ENCODE measurements at places on chromosomes 5 and 9.

DNA sequence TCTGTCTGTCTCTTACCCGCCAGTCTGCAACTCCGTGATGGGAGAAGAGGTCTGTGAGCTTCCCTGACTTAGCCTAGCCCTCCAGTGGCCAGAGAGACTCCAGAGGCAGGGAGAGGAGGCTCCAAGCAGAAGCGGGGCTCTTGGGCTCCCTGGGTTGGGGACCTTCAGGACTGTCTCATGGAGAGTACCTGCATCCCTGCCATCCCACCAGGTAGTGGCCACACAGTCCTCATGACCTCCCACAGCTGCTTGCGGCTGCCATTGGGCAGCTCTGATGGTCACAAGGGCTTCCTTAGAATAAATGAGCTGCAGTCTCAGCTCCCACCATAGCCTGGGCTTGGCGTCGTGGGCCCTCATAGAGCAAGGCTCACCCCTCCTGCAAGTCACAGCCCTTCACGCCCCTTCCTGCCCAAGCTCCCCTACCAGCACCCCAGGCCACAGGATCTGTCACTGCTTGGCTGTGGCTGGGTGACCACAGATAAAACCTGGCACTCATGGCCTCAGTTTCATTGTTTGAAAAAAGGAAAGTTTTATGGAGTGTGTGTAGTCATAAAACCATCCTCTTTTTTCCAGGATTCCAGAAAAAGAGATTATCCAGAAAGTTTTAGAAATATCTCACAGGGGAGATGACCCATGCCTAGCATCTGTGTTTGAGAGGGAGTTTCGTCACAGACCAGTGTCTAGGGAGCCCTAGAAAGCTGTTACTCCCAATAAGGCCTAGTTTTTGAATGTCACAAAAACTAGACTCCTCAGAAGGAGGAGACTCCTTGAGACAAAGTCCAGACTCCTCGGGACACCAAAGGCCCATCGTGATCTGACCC, 48.4 kb downstream of the PPARGC1B start:
- DNase-seq, result no peak

DNA sequence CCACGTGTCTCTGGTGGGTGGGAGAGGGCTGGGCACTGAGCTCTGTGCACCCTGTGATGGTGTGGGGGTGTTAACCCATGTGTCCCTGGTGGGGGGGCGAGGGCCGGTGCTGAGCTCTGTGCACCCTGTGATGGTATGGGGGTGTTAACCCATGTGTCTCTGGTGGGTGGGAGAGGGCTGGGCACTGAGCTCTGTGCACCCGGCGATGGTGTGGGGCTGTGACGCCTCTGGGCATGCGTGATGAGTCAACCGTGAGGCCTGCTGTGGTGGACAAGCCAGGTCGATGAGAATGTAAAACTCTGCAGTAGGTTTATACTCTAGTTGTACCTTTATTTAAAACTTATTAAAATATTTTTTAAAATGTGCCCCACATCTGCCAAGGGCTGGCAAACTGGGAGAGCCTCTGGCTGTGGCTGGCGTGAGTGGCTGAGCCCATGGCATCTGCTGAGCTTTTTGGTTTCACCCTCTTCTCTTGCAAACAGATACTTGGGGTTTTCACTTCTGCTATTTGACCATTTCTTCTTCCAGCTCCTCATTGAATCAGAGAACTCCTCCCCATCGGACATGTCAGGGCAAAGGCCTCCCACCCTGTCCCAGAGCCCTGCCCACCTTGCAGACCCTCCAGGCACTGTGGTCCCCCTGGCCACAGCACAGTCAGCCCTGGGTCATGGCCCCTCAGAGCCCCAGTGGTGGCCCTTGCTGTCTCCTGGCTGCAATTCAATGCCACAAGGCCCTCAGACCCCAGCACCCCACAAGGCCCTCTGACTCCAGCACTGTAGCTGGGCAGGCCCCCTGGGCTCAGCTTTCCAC, 18.5 kb upstream of the EXOC3 start:
- no peak for DNase-seq

- DNase-seq, result no peak
Measured at GRCh38 chr9:18768951-18769622, 263.9 kb downstream of the SAXO1 start.

- no peak for DNase-seq
Measured at GRCh38 chr9:105828596-105829213, 134.4 kb downstream of the TMEM38B start.

DNA sequence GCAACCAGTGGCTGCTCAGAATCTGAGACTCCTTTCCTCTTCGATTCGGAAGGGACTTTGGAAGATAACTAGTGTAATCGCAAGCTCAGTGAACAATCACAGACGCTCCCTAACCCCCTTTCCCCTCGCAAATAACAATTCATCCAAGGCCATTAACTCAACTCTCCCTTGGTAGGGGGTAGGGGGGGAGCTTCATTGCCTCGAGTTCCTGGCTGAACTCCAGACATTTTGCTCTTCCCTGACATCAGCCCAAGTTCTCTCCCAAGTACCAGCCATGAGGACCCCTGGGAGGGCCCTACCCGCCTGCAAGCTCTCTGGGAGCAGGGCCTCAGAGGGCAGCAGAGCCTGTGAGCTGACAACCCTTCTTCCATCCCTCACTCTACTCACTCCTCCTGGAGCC, 8.4 kb downstream of the FAM163B start:
- no peak for DNase-seq

DNA sequence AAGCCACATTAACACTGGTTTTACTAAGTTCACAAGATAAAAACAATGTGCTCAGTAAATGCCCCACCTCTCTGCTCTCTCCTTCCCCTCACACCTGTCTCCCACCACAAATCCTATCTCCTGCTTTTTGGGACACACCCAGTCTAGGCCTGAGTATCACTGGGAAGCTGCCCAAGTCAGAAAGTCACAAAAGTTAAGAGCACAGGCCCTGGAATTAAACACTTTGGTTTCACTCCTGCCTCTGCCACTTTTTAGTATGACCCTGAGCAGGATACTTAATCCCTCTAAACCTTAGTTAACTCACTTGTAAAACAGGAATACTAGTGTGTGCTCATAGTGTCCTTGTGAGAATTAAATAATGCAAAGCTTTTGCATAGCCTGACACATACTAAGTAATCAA, 11.3 kb downstream of the C5 start:
- no peak for DNase-seq

GRCh38 chr5:163563112-163563511, 57.7 kb downstream of the MAT2B start:
- DNase-seq, result no peak

- DNase-seq, result no peak
Measured at GRCh38 chr5:80796846-80797245, 142.1 kb upstream of the DHFR start.

GRCh38 chr5:94524841-94525697, 93.3 kb downstream of the KIAA0825 start:
- no peak for DNase-seq

- no peak for DNase-seq
Measured at GRCh38 chr5:117590944-117591343, 1016.3 kb upstream of the SEMA6A start.

All from NCI-H1436 treated with DMSO at 0.1 percent for 48 hours (cell line).